Ammon's horn (tissue), 1 donor: ENCODE measurements at places on chromosomes 3 and 15.

DNA sequence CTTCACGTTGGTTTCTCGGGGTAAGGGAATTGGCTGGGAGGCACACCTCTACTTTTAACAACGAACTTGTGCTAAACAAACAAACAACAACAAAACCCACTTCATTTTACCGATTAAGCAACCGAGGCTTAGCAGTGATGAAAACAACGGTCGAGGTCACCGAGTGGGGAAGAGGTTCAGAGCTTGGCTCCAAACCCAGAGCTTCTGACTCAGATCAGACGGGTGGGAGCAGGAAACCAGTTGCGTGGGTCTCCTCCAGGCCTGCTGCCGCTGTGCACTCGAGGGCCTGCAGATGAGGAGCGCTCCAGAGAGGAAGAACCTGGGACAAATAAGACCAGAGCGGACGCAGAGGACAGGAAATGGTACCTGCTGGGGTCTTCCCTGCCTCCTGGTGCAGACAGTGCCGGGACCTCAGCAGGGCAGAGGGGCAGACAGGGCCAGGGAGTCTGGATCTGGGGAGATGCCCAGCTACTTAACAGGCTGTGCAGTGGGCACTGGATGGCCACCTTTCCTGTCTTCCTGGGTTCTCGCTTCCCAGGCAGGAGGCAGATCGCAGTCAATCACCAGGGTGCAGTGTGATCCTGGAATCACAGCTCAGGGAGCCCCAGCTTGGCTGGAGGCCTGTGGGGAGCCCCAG, 99.0 kb upstream of the MEF2A start:
- DNase-seq = no peak

DNA sequence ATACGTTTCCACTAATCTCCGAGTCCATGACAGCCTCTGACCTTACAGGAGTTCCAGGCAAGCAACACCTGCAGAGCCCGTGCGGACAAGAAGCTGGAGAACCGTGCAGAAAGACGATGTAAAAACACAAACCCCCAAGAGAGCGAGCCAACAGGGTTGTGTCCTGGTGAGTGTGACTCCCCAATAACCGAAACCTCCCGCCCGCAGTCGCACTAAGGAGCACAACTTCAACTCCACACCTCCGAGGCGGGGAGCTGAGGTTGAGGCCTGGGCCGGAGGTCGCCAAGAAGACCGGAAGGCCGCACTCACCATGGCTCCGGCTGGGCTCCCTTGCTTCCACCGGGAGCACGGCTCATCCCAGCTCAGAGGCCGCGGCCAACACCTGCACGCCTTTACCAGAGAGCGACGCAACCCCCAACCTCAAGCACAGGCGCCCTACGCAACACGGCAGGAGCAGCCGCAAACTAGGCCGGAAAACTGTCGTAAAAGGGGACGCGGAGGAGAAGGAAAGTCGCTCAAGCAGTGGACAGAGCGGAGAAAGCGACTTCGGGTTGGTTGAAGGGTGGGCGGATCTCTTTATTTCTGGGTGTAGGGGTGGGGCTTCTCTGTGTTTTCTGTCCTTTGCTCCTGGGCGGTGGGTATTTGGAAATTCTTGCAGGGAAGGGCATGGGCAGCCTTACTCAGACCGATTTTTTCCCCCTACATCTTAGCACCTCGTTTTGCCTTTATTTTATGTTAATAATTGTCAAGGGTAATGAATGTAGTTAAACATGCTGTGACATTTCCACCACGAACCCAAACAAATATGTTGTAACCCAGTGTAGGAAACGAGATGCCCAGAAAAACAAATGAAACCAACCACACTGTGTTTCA, at the start of gene DNAJC19:
DNAJC19 (minus strand) TSS at position 446 of the 873 bp plus-strand sequence; CDS start at position 312, 134 bp downstream.
- peak; percentile 97 for DNase-seq

DNA sequence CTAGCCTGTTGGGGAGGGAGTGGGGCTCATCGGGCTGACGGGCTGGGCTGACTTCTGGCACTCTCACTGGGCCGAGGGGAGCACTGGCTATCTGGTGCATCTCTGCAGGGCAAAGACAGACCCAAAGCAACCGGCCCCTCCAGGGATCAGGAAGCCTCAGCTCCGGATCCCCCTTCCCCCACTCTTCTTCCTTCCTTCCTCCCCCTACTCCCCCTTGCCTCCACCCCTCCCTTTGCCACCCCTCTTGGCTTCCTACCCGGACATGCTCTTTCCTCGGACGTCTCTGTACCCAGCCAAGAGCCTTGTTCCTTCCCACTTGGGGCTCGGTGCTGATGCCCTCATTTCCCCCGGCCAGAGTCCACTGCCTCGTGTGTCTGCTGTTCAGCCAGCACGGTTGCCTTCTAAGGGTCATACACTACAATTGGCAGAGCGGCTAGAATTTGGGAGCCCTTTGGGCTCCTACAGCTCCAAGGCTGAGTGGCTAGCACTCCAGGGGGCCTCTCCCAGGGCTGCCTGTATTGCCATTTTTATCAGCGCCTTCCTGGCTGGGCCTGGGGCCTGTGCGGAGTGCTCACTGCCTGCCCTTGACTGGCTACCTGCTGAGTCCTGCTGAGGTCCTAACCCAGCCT, 10.9 kb downstream of the SEMA3F start:
- DNase-seq = peak; percentile 40

- peak; percentile 81 for DNase-seq
These were observed 21.8 kb upstream of the NFKBIZ start for GRCh38 chr3:101827211-101828174.

DNA sequence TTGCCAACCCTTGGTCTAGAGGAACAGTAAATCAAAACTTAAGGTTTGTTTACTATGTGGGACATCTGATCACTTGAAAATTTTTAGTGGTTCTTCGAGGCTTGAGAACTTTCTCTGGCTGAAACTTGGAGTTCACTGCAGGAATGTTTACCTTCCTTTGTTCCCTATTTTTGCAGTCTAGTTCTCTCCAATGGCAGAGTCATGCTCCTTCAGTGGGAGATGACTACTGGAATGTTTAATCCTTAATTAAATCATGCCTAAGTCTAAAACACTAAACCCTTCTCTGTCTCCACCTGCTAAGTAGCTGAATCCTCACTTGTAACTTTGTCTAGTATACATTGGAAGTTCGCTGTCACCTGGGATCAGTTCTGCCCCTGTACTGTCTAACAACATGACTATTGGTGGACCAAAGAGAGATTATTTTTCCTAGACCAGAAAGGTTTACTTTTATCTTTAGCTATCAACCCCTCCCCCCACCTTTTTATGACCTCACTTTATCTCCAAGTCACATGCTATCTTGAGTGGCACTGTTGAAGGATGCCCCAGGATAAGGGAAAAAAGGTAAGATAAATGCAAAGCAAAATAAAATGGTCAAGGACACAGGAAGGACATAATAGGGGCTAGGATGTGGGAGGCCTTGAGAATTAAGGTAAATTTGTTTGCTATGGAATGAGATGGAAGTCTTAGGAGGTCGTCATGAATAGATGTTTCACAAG, 1.2 kb upstream of the ZNF609 start:
- DNase-seq = no peak

DNA sequence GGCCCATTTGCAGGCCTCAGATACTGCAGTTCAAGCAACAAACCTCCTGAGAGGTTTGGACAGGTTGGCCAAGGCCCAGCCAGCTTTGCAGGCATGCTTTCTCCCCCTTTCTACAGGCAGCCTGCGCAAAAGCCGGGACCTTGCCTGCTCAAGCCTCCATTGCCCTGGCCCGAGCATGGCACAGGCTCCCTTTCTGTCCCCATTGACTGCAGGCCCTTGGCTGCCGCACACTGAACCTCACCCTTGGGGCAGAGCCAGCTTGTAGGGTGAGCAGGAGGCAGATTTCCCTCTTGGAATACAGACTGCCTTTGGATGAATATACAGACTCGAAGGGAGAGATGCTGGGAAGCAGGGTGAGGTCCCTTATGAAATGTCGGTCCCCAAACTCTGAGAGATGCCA, 461.7 kb upstream of the PROK2 start:
- peak; percentile 88 for DNase-seq
